ENCODE measurements at places on chromosomes 2 and 18.
A peak's percentile ranks its signal among the peaks of the same experiment; 100 is the strongest.

GRCh38 chr2:100855606-100856005 is 35.7 kb downstream of the NPAS2 start:
- DNase-seq: no peak

GRCh38 chr2:58516695-58517094 is 275.6 kb upstream of the FANCL start:
- DNase-seq: no peak

DNA sequence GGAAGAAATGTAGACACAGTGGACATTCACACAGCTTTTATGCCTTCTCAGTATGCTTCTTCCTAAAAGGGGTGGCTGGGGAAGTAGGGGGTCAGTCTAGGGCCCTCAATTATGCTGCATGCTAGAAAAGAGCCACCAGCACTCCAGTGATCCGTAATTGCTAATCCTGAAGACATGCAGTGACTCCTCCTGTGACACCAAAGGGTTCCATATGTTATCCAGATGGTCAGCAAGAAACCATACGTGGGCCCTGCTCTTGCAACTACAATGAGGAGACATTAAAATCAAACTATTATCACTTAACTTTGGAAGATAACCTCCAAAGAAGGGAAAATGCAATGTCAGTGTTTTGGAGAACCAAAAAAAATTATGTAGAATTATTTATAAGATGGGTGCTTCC is 143.4 kb upstream of the LYPD1 start:
- DNase-seq: peak; percentile 31

DNA sequence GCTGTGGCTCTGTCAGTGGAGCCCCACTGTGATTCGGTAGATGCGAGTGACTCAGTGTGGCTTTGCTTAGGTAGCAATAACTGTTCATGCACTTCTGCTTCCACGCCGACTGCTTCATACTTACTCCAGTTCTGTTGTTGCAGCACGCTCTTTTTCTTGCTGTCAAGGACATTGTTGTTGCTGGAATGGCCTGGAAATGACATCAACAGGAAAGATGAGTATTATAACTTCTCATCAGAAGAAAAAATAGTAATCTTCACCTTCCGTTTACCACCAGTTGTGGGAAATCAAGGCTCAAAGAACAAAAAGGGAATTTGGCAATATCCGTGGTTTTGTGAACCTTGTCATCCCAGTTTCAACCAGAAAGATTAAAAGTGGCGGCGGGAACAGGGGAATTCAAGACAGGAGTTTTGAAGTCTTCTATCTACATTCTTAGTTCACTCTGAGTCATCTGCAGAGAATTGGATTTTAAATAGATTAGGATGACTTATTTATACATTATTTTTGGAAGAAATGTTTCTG is 8.3 kb downstream of the TM4SF20 start:
- DNase-seq: peak; percentile 73

GRCh38 chr2:38592951-38593350 is 9.8 kb downstream of the HNRNPLL start:
- peak; percentile 44 for DNase-seq

DNA sequence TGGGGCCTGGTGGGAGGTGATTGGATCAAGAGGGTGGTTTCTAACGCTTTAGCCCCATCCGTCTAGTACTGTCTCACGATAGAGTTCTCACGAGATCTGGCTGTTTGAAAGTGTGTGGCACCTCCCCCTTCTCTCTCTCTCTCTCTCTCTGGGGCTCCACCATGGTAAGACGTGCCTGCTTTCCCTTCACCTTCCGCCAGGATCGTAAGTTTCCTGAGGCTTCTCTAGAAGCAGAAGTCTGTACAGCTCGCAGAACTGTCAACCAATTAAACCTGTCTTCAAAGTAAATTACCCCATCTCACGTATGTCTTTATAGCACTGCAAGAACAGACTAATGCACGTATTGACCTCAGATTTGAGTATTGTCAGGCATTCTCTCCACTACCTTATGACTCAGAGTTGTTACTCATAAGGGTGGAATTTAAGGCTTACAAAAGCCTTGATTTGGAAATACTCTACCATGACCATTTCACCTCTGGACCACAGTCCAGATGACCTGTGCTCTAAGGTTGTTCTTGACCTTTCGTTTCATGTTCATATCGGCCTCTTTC is 99.5 kb upstream of the AGAP1 start:
- peak; percentile 82 for DNase-seq

GRCh38 chr18:8696749-8697211 is 8.6 kb upstream of the MTCL1 start:
- DNase-seq: peak; percentile 64
